Activated CD8-positive, alpha-beta T cell treated with anti-CD3 and anti-CD28 coated beads for 36 hours (primary cell): ENCODE measurements at places on chromosomes 4 and X.

- peak; percentile 52 for DNase-seq
Observed at GRCh38 chr4:139015948-139016471, 429 bp downstream of the NOCT start.

DNA sequence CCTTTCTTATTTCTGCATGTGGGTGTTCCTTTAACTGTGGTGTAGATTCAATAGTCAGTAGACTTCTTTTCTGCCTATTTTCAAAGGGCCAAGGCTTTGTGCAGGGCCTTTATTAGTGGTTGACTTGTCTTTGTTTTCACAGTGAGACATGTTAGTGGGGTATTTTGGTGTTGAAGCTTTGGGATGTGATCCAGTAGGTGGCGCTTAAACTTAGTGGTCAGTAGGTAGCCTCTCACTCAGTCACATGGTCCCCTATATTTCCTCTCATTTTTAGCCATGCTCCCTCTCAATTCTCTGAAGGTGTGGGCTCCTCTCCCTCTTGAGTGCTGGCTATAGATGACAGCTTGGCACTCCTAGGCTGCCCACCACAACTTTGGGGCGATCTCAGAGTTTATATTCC is 23.4 kb upstream of the SLC10A7 start:
- no peak for DNase-seq

GRCh38 chrX:48897157-48897624 is 377 bp downstream of the TIMM17B start:
- peak; percentile 67 for DNase-seq

GRCh38 chrX:17082831-17083230 is 136.4 kb downstream of the REPS2 start:
- DNase-seq, result no peak

- no peak for DNase-seq
Observed at GRCh38 chr4:151781026-151781425, 20.2 kb upstream of the GATB start.
